Coronary artery (tissue), 2 donors: ENCODE measurements at places on chromosomes 12 and 14.

GRCh38 chr12:111368291-111368787, 556 bp downstream of the PHETA1 start:
- DNase-seq, result no peak

- no peak for DNase-seq
Measured at GRCh38 chr12:27297566-27297965, 35.1 kb upstream of the BMAL2 start.

GRCh38 chr12:19761463-19761862, 322.2 kb downstream of the AEBP2 start:
- DNase-seq, result no peak

DNA sequence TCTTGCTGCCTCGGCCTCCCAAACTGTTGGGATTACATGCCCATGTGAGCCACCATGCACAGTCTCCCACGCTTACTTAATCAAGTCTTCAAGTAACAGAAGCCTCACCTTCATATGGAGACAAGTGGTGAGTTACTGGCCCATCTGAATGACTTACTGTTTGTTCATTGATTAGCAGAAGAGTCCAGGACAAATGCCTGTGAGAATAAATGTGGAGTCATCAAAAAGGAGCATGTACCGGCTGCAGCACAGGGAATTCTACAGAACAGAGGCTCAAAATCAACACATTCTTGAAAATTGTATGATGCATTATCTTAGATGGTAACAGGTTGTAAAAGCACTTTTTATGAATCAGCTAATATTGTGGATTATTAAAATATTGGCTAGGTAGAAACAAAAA, 72.5 kb upstream of the FERMT2 start:
- no peak for DNase-seq

GRCh38 chr12:13210236-13211190, 14.0 kb downstream of the EMP1 start:
- DNase-seq, result no peak

DNA sequence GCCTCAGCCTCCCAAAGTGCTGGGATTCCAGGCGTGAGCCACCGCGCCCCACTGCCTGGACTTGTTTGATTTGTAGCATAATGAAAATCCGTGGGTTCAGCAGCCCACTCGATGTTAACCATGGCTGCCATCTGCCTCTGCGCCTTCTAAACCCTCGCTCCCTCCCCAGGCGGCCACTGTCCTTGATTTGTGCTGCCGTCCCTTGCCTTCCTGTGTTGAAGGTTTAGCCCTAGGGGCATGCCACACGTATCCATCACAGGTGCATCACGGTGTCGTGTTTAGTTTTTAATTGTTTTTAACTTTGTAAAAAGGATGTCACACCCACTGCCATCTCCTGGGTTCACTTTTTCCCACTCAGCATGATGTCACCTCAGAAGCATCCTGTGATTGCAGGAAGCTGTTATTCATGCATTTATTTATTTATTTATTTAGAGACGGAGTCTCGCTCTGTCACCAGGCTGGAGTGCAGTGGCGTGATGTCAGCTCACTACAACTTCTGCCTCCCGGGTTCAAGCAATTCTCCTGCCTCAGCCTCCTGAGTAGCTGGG, 24.5 kb upstream of the ULK1 start:
- DNase-seq, result no peak

DNA sequence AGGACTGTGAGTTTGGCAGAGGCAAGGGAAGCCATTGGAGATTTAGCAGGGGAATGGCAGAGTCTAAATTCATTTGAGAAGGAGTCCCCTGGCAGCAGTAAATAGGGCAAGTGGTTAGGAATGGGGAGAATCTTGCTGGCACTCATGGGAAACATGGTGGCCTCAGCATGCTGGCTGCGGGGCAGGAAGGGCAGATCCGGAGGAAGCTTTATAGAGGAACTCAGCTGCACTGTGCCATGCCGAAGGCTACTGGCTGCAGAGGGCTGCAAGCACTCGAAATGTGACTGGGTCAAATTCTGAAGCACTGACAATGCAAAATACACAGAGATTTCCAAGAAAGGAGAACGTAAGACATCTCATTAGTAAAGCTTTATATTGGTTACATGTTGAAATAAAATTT, 23.9 kb downstream of the CCNK start:
- DNase-seq, result no peak

DNA sequence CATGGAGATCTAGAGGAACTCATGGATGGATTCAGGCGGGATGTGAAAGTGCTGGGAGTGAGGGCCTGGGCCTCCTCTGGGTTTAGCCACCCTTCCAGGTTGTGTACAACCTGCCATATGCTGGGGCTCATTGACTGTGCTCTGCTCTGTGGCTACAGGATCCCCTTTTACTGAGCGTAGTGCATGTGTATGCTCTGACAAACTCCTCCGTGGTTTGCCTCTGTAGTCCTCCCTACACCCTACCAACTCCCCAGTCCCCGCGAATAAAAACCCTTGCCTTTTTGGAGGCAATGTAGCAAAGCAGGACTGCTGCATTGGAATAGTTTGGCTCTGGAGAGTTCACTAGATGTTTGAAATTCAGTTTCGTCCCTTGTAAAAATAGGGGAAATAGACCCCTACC, 17.4 kb downstream of the JDP2 start:
- no peak for DNase-seq

GRCh38 chr14:81474148-81474492, 59.5 kb downstream of the SEL1L start:
- no peak for DNase-seq

DNA sequence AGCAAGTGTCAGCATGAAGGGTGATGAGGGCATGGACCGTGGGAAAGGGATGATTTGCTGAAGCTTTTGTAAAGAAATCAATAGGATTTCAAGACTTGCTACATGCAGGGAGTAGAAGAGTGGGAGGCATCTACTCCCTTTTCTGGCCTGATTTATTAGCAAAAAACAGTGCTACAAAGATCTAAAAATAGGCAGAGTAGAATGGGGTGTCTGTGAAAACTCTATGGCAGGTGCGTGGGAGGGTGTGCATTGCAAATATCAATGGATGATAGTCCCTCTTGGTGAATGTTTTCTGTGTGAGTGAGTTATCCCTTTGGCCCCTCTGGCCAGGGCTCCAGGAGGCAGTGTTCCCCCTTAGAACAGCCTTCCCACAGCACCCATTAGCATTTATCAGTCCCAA, 139.0 kb downstream of the SMOC1 start:
- DNase-seq, result no peak
